Bronchial epithelial cell (primary cell): ENCODE measurements at places on chromosomes 11 and 22.

DNA sequence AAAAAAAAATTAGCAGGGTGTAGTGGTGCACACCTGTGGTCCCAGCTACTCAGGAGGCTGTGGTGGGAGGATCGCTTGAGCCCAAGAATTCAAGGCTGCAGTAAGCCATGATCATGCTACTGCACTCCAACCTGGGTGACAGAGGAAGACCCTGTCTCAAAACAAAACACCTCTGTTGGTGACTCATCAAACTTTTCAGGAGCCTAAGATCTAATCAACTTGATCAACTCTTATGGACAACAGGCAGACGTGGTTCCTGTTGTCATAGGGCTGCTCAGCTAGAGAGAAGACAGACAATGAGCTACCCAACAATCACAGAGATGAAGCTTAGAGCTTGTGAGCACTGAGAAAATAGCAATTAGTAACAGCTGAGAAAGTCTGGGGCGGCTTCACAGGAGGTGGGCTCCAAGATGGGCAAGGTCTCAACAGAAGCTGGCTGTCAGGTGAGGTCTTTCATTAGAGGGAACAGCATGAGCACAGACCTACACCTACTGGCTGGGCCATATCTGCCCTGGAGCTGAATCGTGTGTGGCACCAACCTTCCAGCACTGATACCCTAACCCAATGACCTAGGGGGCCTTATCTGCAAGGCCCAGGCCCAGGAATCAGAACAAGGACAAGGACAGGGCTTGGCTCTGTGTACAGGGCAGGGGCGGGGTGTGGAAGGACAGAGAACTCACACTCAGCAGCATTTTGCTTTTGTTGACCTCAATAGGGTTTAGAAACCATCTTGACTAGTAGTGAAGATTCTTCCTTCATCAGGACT is 7.2 kb upstream of the UCP3 start:
- no peak for DNase-seq

- DNase-seq = no peak
Measured at GRCh38 chr11:110470716-110471115, 41.0 kb downstream of the FDX1 start.

GRCh38 chr11:99682646-99683045 is 661.9 kb downstream of the CNTN5 start:
- no peak for DNase-seq

DNA sequence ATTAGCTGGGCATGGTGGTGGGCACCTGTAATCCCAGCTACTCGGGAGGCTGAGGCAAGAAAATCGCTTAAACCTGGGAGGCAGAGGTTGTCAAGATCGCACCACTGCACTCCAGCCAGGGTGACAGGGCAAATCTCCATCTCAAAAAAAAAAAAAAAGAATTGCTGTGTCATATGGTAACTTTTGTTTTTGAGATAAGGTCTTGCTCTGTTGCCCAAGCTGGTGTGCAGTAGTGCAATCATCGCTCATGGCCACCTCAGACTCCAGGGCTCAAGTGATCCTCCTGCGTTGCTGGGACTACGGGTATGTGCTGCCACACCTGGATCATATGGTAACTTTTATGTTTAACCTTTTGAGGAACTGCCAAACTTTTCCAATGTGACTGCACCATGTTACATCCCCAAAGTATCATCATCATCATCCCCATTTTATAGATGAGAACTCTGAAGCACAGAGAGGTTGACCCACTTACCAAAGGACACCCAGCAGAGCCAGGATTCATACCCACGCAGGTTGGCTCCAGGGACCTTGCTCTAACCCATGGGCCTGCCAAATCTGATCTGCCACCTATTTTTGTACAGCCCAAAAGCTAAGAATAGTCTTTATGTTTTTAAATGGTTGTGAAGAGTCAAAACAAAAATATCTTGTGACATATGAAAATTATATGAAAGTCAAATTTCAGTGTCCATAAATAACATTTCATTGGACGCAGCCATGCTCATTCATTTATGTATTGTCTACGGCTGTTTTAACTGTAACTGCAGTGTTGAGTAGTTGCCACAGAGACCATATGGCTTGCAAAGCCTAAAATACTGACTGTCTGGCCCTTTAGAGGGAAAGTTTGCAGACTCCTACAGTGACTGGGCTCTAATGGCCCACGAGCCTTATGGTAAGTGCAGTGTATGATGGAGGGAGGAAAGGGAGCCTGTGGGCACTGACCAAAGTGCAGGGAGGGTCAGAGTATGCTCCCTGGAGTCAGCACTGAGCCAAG is 45.3 kb downstream of the GDPD5 start:
- DNase-seq = no peak

GRCh38 chr22:27778294-27779090 is 23.1 kb downstream of the MN1 start:
- no peak for DNase-seq

GRCh38 chr11:118531597-118532084 is 649 bp downstream of the TMEM25 start:
- peak; percentile 15 for DNase-seq

GRCh38 chr11:61533039-61533375 is 24.5 kb downstream of the LRRC10B start:
- no peak for DNase-seq
